ENCODE measurements at places on chromosomes 6 and 20.

GRCh38 chr20:38842558-38842981, 37.1 kb downstream of the PPP1R16B start:
- no peak for DNase-seq

DNA sequence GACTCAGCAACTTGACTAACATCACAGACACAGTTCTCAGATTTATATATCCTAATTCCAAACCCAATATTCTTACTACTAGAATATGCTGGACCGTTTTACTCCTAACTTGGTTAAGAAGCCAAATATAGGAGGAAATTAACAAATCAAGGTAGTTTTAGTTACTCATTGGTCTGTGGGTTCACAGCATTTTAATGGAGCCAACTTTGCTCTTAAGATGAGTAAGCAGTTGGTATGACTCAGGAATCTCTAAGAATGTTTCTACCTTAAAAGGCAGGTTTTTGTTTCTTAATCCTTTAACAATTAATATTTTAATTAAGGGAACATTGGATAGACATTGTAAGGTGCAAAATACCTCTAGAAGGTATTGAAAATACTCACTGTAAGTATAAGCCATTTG, 31.6 kb downstream of the OPRM1 start:
- DNase-seq, result peak; percentile 20

GRCh38 chr6:17870300-17871188, 116.9 kb downstream of the KIF13A start:
- DNase-seq, result no peak

DNA sequence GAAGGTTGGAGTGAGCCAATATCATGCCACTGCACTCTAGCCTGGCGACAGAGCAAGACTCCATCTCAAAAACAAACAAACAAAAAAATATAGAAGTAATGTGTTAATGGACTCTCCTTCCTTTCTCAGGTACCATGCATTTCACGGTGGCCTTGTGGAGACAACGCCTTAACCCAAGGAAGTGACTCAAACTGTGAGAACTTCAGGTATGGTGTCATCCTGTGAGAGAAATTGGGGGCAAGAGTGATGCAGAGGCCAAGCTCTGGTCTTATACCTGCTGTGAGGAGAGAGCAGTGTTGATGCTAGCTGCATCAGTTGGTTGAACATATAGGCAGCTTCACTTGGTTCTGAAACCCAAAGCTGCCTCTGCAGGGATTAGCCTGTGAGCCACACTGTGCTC, 6.2 kb downstream of the ITCH start:
- DNase-seq, result no peak

DNA sequence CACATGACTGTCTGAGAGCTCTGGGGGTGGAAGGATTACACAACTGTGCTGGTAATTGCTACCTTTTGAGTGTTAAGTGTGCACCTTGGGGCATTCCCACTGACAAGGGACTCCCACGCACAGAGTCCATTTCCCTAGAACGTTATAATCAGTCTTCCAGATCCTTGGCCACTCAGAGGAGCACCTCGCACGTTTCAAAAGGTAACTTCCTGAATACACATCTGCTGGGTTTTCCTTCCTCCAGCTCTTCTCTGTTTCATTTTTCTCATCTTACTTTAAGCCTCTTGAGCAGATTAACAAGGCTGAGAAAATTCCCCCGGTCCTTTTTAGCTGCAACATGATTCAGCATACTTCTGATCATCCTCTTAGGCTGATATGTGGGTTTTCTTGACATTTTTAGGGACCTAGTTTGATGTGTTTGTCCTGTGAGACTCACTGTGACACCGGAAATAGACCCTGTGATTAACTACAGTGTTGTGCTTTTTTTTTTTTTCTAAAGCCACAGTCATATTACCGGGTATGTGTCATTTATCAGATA, 98.4 kb upstream of the DUSP22 start:
- DNase-seq, result no peak

- DNase-seq, result no peak
Measured at GRCh38 chr6:111583986-111584385, 21.7 kb downstream of the TRAF3IP2 start.

DNA sequence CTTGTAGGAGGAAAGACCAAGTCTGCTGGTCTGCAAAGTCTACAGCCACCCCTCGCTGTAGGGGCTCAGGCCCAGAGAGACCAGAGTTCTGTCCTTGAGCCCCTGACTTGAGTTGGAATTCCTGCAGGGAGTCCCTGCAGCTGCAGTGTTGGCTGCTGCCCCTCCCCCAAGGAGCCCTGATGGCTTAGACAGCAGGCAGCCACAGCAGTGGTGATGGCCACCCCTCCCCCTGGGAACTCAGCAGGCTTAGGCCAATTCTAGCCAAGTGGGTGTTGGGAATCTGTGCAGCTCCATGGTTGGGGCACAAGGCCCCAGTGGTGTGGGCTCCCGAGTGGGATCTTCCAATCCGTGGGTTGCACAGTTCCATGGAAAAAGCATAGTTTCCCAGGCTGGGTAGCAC, 345.4 kb downstream of the CD109 start:
- DNase-seq, result no peak

- no peak for DNase-seq
Measured at GRCh38 chr20:11919581-11919980, 1.9 kb downstream of the BTBD3 start.

DNA sequence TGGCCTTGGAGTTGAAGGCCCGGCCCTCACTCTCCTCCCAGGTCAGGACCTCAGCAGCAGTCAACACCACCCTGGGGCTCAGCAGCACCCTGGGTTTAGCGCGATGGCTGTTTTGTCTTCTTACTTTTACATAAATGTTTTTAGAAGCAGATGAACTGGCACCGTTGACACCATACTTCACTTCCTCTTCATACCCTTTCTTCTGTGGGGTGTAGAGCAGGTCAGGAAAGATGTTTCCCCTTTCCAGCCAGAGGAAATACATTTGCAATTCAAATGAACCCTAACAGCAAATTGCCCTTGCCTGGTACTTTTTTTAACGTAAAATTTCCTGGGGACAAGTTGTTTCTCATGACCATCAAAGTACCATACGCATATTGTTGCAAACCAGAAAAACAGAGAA, 54.7 kb upstream of the SNX9 start:
- DNase-seq, result no peak

GRCh38 chr20:63135411-63135810, 80.5 kb downstream of the YTHDF1 start:
- DNase-seq, result no peak

DNA sequence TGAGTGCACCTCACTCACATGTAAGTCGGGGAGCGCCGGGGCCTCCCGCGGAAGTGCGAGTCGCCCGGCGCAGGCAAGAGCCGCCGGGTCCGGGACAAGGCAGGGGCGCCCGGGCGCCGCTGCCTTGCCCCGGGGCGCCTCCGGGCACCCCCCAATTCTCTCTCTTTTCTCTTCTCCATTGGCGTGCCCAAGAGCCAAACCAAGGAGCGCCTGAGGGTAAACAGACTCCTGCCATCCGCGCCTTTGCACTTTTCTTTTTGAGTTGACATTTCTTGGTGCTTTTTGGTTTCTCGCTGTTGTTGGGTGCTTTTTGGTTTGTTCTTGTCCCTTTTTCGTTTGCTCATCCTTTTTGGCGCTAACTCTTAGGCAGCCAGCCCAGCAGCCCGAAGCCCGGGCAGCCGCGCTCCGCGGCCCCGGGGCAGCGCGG, 36.8 kb downstream of the GNAS start:
- no peak for DNase-seq
